ENCODE measurements at places on chromosomes 5 and 9. TPM values are rescaled to one million over a fixed set of nuclear protein-coding genes. Genes with fewer than 3 reads are reported as not detected.

TRIM23 gene
- total RNA-seq, result 19.7 TPM

FOXD4L5 gene
- not detected for total RNA-seq

HTR4 gene
- not detected for total RNA-seq

TSTD2 gene
- total RNA-seq, result 17.7 TPM

TEK gene
- not detected for total RNA-seq

GFI1B gene
- 0.05 TPM for total RNA-seq

TTLL11 gene
- 1.6 TPM for total RNA-seq

ANKRD34B gene
- 0.18 TPM for total RNA-seq

ZNF608 gene
- total RNA-seq, result 10.9 TPM

SLC35A4 gene
- total RNA-seq, result 14.2 TPM

RETREG1 gene
- 49.3 TPM for total RNA-seq

EPB41L4B gene
- total RNA-seq, result 0.85 TPM

EQTN gene
- total RNA-seq, result not detected

CDHR2 gene
- not detected for total RNA-seq

LHX3 gene
- not detected for total RNA-seq

ENTPD2 gene
- total RNA-seq, result not detected

TLX3 gene
- total RNA-seq, result not detected

DNM1 gene
- total RNA-seq, result 0.48 TPM

PAX5 gene
- total RNA-seq, result not detected

COL15A1 gene
- 0.77 TPM for total RNA-seq

JAKMIP2 gene
- total RNA-seq, result 0.05 TPM

TRPM6 gene
- total RNA-seq, result 0.16 TPM

CTXN3 gene
- total RNA-seq, result not detected

GNAQ gene
- 29.8 TPM for total RNA-seq

NOL8 gene
- 37.9 TPM for total RNA-seq

FCHSD1 gene
- 17.4 TPM for total RNA-seq

IL13 gene
- not detected for total RNA-seq

PHF24 gene
- 1.3 TPM for total RNA-seq

OLFM1 gene
- total RNA-seq, result 49.3 TPM

MAML1 gene
- 5.1 TPM for total RNA-seq

TRMT10B gene
- total RNA-seq, result 2.2 TPM

SCGB3A2 gene
- not detected for total RNA-seq

SHISAL2B gene
- not detected for total RNA-seq

FOXD4 gene
- 0.26 TPM for total RNA-seq

KCTD16 gene
- 0.03 TPM for total RNA-seq

NR2F1-AS1 gene
- total RNA-seq, result 0.11 TPM

EGFLAM gene
- total RNA-seq, result not detected

APC gene
- 63.2 TPM for total RNA-seq

CD274 gene
- 3.4 TPM for total RNA-seq

LRRC19 gene
- not detected for total RNA-seq

UCK1 gene
- 46.8 TPM for total RNA-seq

BAAT gene
- total RNA-seq, result 0.85 TPM

MARCHF3 gene
- total RNA-seq, result 4.4 TPM

TMEM174 gene
- not detected for total RNA-seq

All from SK-MEL-5 (cell line).